Stimulated activated CD4-positive, alpha-beta T cell treated with anti-CD3 and anti-CD28 coated beads, Interleukin-12 subunit alpha, Interleukin-12 subunit beta, amount 100 ng/mL, for 24 hours (primary cell): ENCODE measurements at places on chromosomes 3 and 15.

DNA sequence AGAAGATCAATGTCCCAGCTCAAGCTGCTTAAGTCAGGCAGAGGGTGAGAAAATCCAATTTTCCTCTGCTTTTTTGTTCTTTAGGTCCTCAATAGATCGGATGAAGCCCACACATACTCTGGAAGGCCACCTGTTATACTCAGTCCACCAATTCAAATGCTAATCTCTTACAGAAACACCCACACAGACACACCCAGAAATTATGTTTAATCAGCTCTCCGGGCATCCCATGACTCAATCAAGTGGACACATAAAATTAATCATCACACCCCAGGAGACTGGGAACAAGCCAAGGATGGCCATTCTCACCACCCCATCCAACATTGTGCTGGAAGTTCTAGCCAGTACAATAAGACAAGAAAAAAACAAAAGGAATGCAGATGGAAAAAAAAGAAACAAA, 67.8 kb upstream of the SLC24A5 start:
- DNase-seq: no peak

DNA sequence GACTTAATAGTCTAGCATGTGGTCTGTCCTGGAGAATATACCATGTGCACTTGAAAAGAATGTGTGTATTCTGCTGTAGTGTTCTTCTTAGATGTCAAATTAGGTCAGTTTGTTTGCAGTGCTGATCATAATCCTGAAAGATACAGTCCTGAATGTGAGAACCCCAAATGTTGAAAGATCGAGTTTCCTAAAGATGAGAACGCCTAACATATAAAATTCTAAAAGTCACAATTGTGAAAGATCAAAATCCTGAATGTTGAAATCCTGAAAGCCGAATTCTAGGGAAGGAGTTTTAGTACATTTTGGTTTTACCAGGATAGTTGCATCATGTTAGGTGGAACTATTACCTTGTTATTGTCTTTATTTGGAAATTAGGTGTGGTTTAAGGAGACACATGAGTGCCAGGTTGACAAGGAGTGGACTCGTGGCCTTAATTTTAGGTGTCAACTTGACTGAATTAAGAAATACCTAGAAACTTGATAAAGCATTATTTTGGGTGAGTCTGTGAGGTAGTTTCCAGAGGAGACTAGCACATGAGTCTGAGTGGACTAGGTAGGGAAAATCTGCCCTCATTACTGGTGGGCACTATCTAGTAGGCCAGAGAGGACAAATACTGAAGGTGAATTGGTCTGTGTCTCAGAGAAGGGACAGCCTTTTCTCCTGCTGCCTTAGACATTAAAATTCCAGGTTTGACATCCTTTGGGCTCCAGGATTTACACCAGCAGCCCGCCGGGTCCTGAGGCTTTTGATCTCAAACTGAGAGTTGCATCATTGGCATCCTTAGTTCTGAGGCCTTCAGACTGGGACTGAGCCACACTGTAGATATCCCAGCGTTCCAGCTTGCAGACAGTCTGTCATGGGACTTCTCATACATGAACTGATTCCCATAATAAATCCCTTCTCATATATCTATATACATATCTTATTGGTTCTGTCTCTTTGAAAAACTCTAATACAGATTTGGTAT, 77.1 kb downstream of the LRRC28 start:
- DNase-seq: no peak

DNA sequence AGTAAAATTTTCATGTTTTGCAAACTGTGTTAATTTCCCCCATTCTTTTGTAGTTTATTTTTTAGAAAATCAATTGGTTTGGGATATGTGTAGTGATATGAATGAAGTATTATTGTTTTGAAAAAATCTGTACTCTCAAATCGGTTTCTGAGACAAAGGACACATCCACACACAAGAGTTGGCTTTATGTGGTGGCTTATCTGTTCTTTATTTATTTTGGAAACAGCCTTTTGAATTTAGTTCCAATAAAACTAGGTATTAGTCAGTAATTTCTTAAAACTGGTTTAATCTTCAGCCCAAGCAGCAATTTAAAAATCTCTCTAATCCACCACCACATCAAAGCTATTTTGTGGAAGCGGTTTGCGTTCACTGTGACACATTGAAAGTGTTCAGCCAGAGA, 741.5 kb upstream of the GRM7 start:
- DNase-seq: no peak

GRCh38 chr15:82951472-82952157, 905 bp downstream of the HOMER2 start:
- no peak for DNase-seq
